ENCODE measurements at places on chromosomes 12 and 14. TPM values are rescaled to one million over a fixed set of nuclear protein-coding genes. Genes with fewer than 3 reads are reported as not detected.

GRCh38 chr12:96981911-96982310 lies 74.9 kb downstream of the NEDD1 start:
- DNase-seq: no peak

GRCh38 chr12:12081836-12082497 lies 11.2 kb downstream of the BCL2L14 start:
- DNase-seq: no peak

- DNase-seq: no peak
These were observed 26.7 kb downstream of the MED21 start for GRCh38 chr12:27048822-27049752.

- no peak for DNase-seq
These were observed 147.4 kb downstream of the AKAP6 start for GRCh38 chr14:32476532-32476931.

SMCO3 gene
- not detected for total RNA-seq

TRHDE gene
- total RNA-seq: not detected

AGAP2 gene
- 29.0 TPM for total RNA-seq

GRCh38 chr14:79605849-79606248 lies 605.5 kb downstream of the DIO2 start:
- DNase-seq: no peak

ATG101 gene
- total RNA-seq: 45.9 TPM

DNA sequence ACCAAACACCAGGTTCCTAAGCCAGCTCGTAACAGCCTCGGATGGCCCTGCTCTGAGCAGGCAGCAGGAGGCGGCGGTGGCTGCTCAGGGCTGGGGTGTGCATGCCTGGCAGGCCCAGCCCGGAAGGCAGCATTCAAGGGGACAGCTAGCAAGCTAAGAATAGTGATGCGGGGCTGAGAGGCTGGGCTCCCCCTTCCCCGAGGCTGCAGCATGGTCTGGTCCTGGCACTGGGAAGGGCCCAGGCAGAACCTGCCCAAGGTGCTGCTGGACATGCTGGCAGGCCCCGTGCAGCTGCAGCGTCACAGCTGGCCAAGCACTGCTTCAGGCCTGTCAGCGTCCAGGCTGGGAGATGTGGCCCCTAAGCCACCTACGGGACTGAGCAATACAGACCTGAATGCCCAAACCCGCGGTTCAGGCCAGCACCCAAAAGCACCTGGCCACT lies 26.4 kb upstream of the NUDT14 start:
- no peak for DNase-seq

DNA sequence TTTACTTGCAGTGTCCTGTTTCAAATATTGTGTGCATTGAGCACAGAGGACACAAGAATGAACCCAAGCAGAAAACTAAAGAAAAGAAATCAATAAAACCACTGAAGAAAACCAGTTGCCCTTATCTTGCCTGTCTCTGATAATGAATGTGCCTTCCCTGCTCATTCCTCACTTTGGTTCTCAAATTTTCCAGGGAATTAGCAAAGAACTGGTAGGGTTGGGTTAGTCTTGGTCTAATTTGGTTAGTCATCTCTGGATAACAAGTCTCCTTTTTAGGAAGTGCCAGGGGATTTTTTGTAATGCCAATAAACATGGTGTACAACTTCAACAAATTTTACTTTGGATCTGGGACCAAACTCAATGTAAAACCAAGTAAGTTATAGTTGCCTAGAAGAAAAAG lies 65.7 kb downstream of the DAD1 start:
- DNase-seq: no peak

GRCh38 chr12:94262228-94263010 lies 114.0 kb downstream of the PLXNC1 start:
- peak; percentile 52 for DNase-seq

DNA sequence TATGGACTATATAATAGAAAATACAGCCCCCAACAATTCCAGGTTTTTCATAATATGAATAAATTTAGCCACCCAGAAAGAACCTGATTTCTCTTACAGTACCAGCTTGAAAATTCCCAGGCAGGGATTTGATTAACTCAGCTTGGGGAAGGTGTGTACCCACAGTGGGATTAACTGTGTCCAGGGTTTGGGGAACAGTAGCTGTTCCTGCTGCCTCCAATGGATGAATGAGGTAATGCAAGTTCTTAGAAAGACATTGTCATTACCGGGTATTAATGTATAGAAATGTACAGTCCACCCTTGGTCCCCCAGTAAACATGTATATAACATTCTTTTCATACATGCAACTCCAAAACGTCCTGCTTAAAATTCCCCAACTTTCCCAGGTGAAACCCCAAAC lies 115.6 kb downstream of the LRIG3 start:
- no peak for DNase-seq

IFNG-AS1 gene
- total RNA-seq: not detected

CLEC4D gene
- not detected for total RNA-seq

DNA sequence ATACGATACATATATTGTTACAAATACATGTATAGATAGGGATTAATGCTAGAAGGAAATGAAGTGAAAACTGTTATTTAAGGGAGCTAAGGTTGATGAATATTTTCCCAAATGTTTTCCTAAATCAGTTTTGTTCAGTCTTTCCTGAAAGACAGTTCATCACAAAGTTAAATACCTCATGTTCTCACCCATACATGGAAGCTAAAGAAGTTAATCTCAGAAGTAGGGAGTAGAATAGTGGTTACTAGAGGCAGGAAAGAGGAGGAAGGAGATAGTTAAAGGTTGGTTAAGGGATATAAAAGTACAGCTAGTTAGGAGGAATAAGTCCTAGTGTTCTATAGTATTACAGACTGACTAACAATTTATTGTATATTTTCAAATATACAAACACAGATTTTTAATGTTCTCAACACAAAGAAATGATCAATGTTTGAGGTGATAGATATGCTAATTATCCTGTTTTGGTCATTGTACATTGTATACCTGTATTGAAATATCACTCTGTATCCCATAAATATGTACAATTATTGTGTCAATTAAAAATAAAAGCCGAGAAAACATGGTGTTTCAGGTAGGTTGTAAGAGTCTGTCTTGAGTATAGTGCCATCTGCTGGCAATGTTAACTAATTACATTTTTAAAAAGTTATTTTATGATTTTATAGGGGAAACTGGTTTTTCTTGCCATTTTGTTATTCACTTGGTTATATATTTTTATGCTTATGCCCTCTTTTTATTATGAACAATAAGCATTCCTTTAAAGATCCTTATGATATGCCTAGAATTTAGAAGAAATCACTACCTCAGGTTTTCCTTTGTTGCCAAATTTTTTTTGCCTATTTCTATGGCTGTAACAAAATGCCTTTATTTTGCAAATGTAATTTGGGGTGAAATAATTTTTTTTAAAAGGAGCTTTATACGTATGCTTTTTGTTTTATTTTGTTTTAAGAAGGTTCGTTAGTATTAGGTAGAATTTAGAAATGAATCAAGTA lies 26.9 kb downstream of the ZDHHC17 start:
- DNase-seq: no peak

DNA sequence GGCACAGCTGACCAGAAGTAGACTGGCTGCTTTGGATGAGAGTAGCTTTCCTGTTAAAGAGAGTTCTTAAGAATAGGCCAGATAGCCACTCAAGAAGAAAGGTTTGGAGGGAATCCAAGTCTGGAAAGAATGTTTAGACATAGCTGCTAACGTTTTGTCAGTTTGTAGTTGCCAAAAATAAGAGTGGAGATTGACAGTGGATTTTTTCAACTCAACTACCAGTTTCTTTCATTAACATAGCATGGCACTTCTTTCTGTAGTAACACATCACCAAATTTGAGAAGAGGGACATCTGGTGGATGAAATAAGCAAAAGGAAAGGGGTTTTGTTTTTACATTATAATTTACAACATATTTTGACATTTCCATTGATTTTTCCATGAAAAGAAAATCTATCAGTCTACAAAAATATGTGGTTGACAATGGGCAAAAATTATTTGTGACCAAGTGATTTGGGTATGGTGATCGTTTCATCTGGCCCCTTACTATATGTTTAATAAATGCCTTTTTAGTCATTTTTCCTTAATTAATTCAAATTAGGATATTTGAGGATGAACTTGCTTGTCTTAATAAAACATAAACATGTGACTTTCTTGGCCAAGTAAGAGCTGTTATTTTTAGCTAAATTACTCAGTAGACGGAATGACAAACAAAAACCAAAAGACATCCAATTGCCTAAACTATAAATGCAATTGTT lies 71.1 kb downstream of the PTPRR start:
- DNase-seq: no peak

GRCh38 chr14:104561632-104562495 lies 17.7 kb upstream of the C14orf180 start:
- no peak for DNase-seq

- no peak for DNase-seq
These were observed 185.7 kb downstream of the DPF3 start for GRCh38 chr14:72708222-72708621.

GRCh38 chr12:89126712-89127111 lies 225.6 kb downstream of the DUSP6 start:
- no peak for DNase-seq

DNA sequence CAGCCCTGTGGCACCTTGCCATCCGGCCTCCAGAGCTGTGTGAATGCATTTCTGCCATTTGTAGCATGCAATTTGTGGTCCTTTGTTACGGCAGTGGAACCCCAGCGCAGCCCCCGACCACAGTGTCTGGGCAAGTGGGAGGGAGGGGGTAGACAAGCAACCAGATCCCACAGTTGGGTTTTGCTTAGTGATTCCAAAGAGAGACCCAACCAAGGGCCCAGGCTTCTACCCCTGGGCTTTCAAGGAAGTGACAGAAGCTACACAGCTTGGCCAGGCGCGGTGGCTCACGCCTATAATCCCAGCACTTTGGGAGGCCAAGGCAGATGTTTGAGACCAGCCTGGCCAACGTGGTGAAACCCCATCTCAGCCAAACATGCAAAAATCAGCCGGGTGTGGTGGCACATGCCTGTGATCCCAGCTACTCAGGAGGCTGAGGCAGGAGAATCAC lies 17.8 kb downstream of the ZBTB42 start:
- no peak for DNase-seq

- DNase-seq: no peak
These were observed 483.3 kb downstream of the VRK1 start for GRCh38 chr14:97280526-97280925.

CYP46A1 gene
- total RNA-seq: not detected

MORN3 gene
- total RNA-seq: 0.34 TPM

GALNT4 gene
- 8.8 TPM for total RNA-seq

GRCh38 chr12:77429426-77429825 lies 364.1 kb upstream of the E2F7 start:
- no peak for DNase-seq

RPGRIP1 gene
- not detected for total RNA-seq

DNA sequence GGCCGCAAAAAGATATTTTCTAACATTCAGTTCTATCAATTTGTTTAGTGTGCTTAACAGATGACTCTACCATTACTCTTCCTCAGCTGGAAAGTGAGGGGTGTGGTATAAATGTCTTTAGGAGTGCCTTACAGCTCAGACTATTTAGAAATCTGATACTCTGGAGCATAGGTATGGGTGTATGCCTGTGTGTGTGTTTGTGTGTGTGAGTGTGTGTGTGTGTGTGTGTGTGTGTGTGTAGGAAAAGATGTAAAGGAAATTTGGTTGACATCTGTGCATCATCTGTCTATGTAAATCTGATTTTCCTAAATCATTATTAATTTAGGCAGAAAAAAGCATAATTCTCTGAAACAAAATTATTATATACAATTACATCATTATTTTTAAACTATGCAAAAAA lies 16.0 kb downstream of the RNASE3 start:
- no peak for DNase-seq

KRT8 gene
- total RNA-seq: 0.25 TPM

DNA sequence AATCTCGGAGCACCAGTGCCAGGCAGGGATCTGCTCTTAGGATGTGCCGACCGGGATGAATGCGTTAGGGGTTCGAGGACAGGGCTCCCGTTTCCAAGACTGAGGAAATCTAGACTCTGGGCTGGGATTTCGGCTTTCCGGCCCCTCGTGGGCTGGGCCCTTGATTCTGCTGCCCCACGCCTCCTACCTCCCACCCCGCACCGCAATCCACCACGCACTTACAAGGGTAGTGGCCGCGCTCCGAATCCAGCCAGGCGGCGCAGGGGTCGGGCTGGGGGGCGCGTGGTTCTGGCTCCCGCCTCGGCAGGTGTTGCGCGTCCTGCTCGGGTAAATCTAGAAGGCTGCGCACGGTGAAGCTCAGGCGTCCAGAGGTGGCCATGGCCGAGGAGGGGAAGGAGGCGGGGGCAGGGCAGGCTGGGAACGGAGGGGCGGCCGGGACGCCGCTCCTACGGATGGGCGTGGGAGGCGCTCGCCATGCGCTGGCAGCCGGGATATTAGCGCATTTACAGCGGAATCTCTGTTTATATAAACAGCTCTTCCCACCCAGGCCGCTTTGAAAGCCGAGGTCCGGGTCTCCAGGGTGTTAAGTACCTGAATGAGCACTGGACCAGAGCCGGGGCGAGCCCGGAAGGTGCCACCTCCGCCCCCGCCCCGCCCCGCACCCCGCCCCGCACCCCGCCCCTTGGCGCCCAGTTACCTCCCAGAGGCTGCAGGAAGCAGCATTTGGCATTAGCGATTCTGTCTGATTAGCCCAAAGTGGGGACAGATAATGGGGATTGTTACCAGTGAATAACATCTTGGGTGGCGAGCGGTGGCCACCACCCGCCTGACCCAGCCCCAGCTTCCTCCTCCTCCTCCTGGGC lies at the start of gene NKX2-8:
Gene NKX2-8, minus strand, starts transcription at position 604 of the 863 bp plus-strand sequence. Its CDS starts 225 bp downstream, at position 379.
- DNase-seq: no peak

OLR1 gene
- not detected for total RNA-seq

USP15 gene
- total RNA-seq: 82.4 TPM
